ENCODE measurements at places on chromosomes 2 and 18.

DNA sequence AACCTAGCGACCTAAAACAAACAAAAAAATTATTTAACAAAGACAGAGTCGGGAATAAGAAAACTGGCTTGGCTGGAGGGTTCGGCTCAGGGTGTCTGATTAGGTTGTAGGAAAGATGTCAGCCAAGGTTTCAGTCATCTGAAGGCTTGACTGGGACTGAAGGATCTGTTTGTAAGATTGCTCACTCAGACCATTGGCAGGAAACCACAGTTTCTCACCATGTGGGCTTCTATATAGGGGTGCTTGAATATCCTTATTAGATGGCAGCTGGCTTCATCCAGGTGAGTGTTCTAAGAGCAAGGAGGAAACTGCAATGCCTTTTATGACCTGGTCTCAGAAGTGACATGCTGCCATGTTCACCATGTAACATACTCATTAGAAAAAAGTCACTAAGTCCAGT lies 999 bp upstream of the IL36B start:
- no peak for DNase-seq

DNA sequence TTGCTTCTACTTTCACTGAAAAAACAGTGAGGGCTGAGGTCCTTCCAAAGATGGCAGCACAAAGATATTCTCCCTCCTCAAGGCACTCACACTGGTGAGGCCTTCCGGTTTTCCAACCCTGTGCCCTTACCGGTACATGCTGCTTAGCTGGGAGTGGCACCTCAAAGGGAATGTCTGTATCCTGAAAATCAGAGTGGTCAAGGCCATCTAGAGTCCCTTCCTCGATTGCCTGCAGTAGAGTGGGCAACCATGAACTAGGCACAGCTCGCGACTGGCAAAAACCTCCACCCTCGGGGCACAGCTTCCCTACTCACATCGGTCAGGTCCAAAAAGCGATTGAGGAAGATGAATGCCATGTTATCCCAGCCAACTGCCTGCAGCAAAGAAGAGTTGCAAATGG lies 3.4 kb downstream of the KRTCAP3 start:
- no peak for DNase-seq

DNA sequence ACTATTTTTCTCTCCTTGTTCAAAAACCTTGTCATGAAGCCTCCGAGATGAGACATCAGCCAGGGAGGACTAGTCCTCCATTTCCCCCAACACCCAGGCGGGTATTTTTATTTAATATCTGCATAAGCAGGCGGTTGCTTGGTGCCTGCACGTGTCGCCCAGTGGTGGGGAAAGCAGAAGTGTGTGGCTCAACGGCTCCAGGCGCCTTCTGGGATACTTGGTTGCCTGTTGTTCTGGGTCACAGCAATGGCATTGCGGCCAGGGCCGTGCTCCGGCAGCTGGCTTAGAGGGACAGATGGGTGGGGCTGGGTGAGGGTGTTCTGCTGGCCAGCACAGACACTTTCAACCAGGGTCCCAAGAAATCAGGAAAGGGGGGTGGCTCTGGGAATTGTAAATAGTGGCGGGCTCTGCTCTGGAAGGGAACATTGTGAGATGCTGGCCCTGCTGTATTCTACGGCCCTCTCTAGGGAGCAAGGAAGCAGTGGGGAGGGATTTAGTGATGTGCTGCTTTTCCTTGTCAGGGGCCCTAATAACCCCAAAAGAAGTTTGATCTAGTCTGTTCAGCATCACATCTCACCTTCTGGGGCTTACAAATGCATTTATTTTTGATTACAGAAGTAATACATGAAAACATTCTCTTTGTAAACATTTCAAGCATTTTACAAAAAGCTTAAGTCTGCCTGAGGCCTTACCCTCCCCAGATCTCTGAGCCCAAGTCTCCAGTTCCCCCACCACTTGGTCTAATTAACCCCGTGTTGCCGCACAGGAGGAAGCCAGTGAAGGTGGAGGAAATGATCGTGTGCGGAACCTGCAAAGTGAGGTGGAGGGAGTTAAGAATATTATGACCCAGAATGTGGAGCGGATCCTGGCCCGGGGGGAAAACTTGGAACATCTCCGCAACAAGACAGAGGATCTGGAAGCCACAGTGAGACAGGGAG lies 1.1 kb downstream of the VAMP8 start:
- no peak for DNase-seq

DNA sequence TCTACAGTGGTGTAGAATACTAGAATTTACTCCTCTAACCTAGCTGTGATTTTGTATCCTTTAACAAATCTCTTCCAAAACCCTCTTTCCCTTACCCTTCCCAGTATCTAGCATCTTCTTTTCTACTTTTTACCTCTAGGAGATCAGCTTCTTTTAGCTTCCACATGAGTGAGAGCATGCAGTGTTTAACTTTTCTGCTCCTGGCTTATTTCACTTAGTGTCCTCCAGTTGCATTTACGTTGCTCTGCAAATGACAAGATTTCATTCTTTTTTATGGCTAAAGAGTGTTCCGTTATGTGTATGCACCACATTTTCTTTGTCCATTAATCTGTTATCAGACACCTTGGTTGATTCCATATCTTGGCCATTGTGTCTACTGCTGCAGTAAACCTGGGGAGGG lies 228.5 kb downstream of the PRKCE start:
- no peak for DNase-seq

- DNase-seq: no peak
Measured at GRCh38 chr2:191559569-191559968, 118.4 kb upstream of the NABP1 start.

GRCh38 chr2:32464431-32464830 lies 107.6 kb downstream of the BIRC6 start:
- DNase-seq: no peak

- DNase-seq: no peak
Measured at GRCh38 chr2:229980431-229981184, 58.3 kb downstream of the FBXO36 start.

DNA sequence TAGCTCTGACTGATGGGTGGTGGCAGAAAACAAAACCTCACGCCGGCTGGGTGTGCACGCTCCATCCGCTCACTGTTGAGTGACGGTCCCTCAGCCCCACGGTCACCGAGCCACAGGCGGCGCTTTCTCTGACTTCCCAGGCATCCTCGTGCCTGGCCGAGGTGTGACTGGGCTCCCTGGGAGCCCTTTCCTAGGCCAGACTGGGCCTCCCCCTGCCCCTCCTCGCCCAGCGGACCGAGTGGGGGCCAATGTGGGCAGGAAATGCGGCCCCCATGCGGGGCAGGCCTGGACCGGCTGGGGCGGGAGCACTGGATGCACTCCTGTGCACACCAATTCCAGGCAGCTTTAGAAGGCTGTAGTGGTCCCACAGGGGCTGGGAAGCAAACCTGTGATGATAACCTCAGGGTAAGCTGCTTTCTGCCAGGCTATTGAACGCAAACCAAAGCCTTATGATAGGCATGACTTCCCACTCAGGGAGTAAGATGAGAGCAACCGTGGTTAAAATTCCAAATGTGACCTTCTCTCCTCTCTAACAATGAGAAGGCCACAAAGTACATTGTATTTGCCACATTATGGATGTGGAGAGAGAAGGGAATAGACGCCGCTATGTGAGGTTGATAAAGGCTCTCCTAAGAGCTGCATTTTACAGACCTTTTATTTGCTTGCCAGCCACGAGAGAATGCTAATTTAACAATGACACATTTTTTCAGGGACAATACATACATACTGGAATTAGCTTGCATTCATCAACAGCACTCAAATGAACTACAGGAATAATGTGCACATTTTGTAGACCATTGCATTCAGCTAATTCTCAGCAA lies 83.9 kb upstream of the PGAP1 start:
- DNase-seq: no peak

GRCh38 chr18:63083020-63083531 lies 236.5 kb downstream of the BCL2 start:
- DNase-seq: no peak

- DNase-seq: no peak
Measured at GRCh38 chr2:217108086-217108485, 248.2 kb upstream of the TNP1 start.

DNA sequence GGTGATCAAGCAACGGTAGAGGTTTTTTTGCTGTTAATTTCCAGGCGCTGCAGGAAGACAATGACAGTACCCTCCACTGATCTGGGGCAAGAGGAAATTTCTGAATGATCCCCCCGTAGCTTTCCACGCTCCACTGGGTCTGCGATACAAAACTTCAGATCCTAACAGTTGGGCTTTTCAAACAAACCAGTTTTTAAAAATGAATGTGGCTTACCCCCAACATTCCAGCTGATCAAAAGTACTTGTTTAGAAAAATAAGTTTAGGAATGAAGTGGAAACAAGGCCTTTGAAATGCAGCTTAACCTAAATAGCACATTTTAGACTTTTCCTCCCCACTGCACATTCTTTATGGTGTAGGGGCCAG lies 5.7 kb downstream of the ZFP36L2 start:
- DNase-seq: no peak

GRCh38 chr2:157492189-157492773 lies 48.4 kb upstream of the CYTIP start:
- peak; percentile 47 for DNase-seq

DNA sequence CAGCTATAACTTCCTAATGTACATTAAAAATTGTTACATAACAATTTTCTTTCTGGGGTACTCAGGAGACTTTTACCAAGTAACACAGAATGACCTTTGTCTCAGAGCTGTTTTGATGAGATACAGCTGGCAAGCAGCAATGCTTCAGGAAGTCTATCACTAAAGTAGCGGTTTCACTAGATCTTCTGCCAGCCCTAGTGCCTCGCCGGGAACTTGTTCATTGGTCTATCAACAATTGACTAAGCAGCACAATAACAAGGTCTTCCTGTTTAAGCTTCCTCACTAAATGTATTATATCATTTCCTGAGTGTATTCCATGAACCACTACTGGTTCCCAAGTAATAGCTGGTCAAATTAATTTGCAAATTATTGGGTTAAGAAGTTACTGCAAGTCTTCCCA lies 69.2 kb downstream of the TRIP12 start:
- peak; percentile 23 for DNase-seq

DNA sequence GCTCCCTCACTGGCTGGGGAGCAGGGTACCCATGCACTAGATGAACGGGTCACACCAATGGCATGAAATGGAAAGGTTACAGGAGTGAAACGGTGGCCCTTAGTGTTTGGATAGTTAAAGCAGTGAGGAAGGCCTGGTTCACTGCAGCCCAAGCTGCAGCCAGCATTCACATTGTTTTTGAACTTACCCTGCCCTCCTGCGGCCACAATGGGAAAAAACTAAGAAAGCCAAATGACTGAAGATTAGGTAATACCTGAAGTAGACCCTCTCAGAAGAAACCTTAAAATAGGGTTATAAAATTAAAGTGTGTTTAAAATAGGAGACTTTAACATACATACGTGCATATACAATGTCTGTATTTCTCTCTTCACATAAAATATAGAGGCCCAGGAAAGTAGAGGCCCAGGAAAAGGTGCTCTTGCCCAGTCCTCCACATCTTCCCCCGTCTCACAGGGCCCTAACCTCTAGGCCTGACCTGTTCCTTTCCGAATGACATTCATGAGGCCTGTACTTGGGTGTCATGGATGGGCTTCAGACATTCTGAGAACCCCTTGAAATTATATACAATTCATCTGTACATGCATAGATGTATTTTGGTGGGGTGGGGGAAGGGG lies 33.3 kb downstream of the DOK1 start:
- peak; percentile 8 for DNase-seq

DNA sequence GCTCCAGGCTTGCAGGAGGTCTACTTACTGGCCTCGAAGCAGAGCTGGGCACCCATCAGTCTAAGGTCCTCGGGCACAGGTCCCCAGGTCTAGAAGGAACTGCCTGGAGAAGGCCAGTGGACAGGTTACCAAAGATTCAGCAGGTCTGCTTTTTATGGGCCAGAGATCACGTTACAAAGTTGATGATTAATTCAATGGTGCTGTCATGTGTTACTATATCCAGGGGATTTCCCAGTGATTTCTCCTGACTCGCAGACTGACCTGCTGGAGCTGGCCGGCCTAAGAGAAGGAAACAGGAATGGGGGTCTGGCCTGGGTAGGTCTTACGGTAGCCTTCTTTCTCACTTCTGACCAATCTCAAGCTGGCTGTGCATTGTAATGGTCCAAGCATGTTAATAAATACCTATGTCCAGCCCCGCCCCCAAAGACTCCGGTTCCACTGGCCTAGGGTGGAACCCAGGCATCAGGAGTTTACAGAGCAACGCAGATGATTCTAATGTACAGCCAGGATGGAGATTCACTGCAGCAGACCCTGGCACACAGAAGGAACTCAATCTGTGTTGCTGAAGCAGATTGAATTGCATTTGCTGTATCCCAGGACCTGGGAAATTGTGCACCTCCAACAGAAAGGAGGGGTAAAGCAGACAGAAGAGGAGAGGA lies at the start of gene NEURL3:
Gene NEURL3, minus strand, starts transcription at position 127 of the 659 bp plus-strand sequence. Its CDS starts 71 bp downstream, at position 56.
- no peak for DNase-seq

GRCh38 chr2:112142525-112143078 lies 4.4 kb downstream of the FBLN7 start:
- no peak for DNase-seq

DNA sequence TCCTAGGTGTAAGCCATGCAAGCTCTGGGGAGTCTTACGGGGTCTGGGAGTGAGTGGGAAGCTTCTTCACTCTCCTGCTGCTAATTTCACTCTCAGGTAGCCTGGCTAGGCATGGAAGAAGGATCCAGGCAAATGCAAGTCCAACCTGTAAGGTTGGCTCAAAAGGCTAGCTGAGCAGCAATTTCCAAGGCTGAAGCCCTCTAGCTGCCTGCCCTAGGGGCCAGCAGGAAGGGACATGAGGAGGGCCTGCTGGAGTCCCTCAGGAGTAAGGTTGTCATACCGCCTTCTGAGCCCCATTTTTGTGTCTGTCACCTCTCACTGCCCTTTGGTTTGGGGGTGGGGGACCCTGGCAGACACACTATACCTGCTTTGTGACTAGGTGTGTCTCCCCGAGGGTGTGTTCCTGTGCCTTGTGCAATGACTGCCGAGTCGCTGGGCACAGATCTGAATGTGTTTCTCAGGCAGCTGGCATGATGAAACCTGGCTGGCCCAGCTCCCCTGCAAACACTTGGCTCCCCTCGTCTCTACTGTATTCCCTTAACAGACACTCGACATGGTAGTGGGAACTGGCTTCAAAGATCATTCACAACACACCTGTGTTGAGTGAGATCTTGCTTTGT lies 123.9 kb upstream of the FAM136A start:
- DNase-seq: no peak

- no peak for DNase-seq
Measured at GRCh38 chr2:122734766-122735424, 979.4 kb downstream of the TSN start.

- no peak for DNase-seq
Measured at GRCh38 chr18:23177433-23178072, 42.3 kb downstream of the CABLES1 start.

- DNase-seq: no peak
Measured at GRCh38 chr2:168717790-168718502, 84.5 kb upstream of the NOSTRIN start.

- DNase-seq: no peak
Measured at GRCh38 chr2:12412898-12413305, 303.8 kb upstream of the TRIB2 start.

DNA sequence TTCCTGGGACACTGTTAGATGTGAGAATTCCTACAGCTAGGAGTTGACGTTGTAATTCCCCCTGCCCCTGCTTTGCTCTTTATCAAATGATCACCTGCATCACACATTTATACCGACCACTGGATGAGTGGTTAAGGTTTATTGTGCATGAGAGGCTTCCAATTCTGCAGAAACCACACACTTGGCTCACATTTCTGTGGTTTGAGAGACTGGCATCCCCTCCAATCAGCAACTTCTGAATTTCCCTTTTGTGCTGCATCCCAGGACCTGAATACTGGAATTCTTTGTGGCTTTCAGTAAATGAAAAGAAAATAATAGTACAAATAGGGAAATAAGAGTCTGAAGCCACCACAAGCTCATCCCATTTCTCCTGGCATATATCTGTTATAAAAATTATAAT lies 628.7 kb upstream of the PIK3C3 start:
- DNase-seq: no peak
